Daoy (cell line): ENCODE measurements at places on chromosomes 4 and X. TPM values are rescaled to one million over a fixed set of nuclear protein-coding genes. Genes with fewer than 3 reads are reported as not detected.

GRCh38 chr4:71487344-71487920 is 148.6 kb downstream of the SLC4A4 start:
- no peak for DNase-seq

Gene TMEM271
- not detected in 2 replicates for total RNA-seq

Gene SCLT1
- total RNA-seq = 9.9 and 10.3 TPM in 2 replicates

GRCh38 chr4:184750926-184751584 is 17.2 kb upstream of the CENPU start:
- no peak for DNase-seq

GRCh38 chr4:115121351-115122043 is 8.1 kb upstream of the NDST4 start:
- no peak for DNase-seq

Gene XK
- 1.7 and 2.0 TPM in 2 replicates for total RNA-seq

Gene PDE5A
- total RNA-seq = 8.3 and 12.8 TPM in 2 replicates

Gene FRAS1
- 0.48 and 1.9 TPM in 2 replicates for total RNA-seq

Gene DCHS2
- total RNA-seq = 0.15 and 0.40 TPM in 2 replicates

DNA sequence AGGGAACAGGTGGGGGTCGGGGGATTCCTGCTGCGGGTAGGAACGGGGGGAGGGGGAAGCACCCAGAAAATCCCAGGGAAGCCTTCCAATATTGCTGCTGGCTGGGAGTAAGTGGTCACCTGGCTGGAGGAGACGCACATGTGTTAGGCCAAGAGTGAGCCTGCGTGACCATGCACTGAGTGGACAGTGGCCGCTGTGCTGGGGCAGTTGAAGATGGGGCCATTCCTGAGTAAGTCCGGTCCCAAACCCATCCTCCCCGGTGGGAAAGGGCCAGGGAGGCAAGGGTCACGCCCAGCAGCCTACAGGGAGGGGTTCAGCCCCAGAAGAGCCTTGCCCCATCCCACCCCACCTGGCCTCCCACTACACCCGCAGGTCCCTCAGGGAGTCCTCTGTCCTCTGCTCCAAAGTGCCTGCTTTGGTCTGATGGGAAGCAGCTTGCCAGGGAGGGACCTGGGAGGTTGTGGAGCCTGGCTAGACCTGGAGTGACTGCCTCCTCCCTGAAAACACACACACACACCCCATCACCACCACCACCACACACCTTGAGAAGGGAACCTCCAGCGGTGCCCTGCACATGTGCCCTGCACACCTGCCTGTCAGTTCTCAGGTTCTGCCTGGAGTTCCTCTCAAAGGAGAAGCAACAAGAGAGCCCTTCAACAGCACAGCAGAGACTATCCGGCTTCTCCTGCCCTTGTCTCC is 6.1 kb downstream of the L1CAM start:
- DNase-seq = no peak

Gene FMR1NB
- 59.5 and 68.2 TPM in 2 replicates for total RNA-seq

- peak; percentile 54 for DNase-seq
These were observed 65.9 kb downstream of the EFNB1 start for GRCh38 chrX:68894513-68895340.
